ENCODE measurements at places on chromosomes 2 and 18.

- DNase-seq, result no peak
Observed at GRCh38 chr2:55452879-55453278, 33.2 kb upstream of the CCDC88A start.

- peak; percentile 94 for DNase-seq
Observed at GRCh38 chr2:26355038-26355995, 8.7 kb upstream of the ADGRF3 start.

GRCh38 chr2:50333529-50334228, 698.3 kb downstream of the NRXN1 start:
- DNase-seq, result no peak

GRCh38 chr2:96158554-96158940, 13.3 kb upstream of the DUSP2 start:
- DNase-seq, result no peak

- no peak for DNase-seq
Observed at GRCh38 chr2:37674946-37675345, 3.5 kb upstream of the CDC42EP3 start.

- DNase-seq, result no peak
Observed at GRCh38 chr2:119775102-119775501, 15.4 kb downstream of the PTPN4 start.

DNA sequence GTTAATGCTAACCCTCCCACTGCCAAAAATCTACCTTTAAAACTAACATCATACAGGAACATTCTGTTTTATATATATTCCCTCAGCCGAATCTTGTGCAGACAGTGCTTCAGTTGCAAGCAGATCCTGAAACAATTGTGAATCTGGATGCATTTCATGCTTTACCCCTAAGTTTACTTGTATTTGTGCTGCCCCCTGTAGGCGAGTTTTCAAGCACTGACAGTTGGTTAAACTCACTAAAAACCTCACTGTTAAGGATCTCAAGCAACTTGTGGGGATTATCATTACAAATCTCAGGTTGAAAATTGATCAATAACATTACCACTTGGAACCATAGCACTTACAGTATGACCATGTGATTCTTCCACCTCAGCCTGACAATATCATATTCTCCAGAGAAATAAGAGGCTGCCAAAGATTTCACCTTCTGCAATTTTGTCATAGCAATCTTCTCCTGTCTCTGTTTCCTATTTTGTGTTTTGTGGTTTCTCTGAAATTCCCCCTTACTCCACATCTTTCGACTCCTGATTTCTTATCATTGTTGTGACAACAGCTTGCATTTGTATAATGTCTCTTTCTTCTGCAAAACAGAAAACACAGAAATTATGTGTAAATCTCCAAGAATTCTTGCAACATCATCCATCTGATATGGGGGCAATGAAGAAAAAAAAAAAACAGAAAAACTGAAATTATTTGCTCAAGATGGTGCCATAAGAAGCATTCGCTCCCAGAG, 354.6 kb upstream of the SETBP1 start:
- DNase-seq, result no peak

GRCh38 chr2:71190656-71191569, 36.0 kb downstream of the PAIP2B start:
- peak; percentile 21 for DNase-seq

DNA sequence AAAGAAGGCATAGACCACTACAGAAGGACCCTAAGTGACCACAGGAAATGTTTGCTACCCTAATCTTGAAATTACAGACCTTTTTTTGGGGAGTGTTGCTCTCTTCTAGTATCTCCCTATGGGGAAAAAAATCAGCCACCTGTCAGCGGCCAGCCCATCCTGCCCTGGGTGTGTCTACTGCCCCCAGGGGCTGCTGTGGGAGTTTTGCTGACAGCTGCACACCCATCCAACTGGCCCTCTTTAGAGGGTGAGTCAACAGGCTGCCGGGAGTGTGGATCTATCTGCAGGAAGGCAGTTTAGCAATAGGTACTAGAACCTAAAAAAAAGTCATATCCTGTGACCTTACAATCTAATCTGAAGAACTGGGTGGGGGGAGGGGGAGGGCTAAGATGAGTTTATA, 796 bp upstream of the DYSF start:
- DNase-seq, result peak; percentile 68

GRCh38 chr18:36786686-36787085, 42.1 kb downstream of the TPGS2 start:
- DNase-seq, result peak; percentile 64

GRCh38 chr2:42922790-42923579, 130.6 kb upstream of the HAAO start:
- peak; percentile 79 for DNase-seq

DNA sequence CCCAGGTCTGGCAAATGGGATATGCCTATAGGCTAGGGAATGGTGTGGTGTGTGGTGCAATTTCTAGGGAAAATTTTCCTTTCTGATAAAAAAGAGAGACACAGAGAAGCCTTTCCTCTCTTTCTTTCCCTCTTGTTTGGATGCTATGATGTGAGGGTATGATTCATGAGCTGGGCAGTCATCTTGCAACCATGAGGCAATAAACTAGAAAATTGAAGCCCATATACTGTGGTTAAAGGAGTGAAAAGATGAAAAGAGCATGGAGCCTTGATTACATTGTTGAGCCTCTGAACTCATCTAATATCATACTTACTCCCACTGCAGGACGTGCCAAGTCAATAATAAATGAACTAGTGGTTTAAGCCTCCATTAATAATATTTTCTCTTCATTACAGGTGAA, 215.6 kb downstream of the HAUS1 start:
- no peak for DNase-seq

DNA sequence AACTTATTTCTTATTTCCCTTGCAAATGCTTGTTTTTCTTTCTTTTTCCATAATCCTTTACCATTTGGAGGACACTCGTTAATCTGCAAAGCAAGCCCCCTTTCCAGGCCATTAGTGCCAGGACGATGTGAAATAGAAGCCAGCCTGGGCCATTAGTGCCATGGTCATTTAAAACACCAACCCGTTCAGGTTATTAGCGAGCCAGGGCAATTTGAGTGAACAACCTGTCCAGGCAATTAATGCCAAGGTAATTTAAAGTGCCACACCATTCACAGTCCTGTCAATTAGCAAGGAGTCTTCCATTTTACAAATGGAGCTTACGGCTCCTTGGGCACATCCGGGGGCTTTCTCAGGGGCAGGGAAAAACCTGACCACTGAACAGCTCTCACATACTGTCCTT, 370.6 kb downstream of the HRH4 start:
- DNase-seq, result no peak

DNA sequence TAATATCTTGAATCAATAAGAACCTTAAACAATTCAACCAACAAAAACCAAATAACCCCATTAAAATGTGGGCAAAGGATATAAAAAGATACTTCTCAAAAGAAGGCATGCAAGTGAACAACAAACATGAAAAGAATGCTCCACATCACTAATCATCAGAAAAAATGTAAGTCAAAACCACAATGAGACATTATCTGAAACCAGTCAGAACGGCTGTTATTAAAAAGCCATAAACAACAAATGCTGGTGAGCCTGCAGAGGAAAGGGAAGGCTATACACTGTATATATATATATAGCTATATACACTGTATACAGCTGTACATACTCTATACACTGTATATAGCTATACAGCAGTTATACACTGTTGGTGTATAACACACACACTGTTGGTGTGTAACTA, 47.8 kb upstream of the GALNT13 start:
- peak; percentile 53 for DNase-seq

- no peak for DNase-seq
Observed at GRCh38 chr2:105868060-105868459, 123.3 kb downstream of the NCK2 start.

GRCh38 chr2:102029405-102029804, 37.6 kb downstream of the IL1R2 start:
- DNase-seq, result peak; percentile 36

DNA sequence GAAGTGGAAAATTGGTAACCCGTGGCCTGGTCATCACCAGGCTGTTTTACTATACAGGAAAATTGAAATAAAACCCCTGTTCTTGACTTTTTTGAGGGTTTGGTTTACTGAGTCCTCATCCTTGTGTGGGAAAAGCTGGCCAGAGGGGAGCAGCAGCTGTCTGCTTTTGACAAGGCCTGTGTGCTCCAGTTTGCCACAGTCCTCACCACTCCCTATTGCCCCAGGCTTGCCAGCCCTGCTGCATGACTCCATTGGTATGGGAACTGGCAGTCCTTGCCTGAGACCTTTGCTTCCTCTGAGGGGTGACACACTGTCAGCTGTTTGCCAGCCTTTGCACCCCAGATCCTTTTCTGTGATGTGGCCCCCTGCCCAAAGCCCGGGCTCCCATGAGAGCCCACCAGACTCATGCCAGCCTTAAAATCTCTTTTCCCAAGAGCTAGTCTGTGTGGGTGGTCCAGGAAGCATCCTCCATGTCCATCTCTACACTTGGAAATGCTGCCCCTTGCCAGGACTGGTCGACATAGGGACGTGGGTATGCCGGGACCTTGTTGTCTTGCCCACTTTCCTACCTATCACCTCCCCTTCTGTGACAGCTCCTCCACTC, 39.0 kb downstream of the GLI2 start:
- DNase-seq, result no peak

GRCh38 chr18:35641916-35642315, 60.4 kb downstream of the GALNT1 start:
- DNase-seq, result peak; percentile 85

- DNase-seq, result no peak
Observed at GRCh38 chr18:55012008-55012407, 52.7 kb upstream of the CCDC68 start.

GRCh38 chr2:96859099-96859649, 1.4 kb upstream of the ANKRD39 start:
- DNase-seq, result no peak

- DNase-seq, result no peak
Observed at GRCh38 chr2:130894326-130894942, 57.7 kb downstream of the ARHGEF4 start.

DNA sequence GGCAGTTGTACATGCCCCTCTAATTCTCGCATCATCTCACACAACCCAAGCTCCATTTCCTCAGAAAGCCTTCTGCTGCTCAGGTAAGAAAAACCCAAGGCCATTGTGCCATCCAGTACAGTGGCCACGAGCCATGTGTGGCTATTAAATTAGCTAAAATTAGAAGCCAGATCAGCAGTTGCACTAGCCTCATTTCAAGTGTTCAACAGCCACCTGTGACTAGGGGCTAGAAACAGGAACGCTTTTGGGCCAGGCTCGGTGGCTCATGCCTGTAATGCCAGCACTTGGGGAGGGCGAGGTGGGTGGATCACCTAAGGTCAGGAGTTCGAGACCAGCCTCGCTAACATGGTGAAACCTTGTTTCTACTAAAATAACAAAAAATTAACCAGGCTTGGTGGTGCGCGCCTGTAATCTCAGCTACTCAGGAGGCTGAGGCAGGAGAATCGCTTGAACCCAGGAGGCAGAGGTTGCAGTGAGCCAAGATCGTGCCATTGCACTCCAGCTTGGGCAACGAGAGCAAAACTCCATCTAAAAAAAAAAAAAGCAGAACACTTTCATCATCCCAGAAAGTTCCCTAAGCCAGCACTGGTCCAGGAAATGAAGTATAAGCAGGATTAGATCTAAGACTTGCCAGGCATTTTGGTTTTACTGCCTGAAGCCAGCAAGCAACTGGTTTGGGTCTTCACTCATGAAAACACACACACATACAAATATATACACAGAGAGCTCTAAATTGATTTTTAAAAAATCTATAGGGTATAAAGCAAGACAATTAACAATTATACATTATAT, 35.7 kb downstream of the ATP8B1 start:
- DNase-seq, result no peak

DNA sequence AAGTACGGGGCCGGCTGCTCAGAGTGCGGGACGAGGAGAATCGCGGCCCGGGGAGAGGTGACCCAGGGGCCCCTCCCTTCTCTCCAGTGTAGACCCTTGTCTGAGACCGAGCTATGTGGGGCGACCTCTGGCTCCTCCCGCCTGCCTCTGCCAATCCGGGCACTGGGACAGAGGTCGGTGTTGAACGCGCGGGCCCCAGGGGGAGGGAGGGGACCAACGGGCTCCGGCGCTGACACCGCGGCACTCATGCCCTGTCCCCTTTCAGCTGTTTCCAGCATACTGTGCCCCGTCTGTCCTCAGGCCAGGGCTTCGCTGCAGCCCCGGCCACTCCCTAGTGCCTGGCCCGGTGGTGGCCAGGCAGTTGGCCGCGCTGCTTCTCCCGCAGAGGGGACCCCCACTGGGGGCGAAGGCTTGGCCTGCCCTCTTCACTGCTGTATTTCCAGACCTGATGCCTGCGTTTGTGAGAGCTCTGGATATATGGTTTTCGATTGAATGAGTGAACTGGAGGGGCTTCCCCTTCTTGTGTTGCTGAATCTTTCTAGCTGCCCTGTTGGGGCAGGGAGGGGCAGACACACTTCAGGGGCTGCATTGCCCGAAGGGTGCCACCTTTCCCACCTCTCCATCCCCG, 809 bp downstream of the DBI start:
- no peak for DNase-seq
